ENCODE measurements at places on chromosomes 3 and 15.

DNA sequence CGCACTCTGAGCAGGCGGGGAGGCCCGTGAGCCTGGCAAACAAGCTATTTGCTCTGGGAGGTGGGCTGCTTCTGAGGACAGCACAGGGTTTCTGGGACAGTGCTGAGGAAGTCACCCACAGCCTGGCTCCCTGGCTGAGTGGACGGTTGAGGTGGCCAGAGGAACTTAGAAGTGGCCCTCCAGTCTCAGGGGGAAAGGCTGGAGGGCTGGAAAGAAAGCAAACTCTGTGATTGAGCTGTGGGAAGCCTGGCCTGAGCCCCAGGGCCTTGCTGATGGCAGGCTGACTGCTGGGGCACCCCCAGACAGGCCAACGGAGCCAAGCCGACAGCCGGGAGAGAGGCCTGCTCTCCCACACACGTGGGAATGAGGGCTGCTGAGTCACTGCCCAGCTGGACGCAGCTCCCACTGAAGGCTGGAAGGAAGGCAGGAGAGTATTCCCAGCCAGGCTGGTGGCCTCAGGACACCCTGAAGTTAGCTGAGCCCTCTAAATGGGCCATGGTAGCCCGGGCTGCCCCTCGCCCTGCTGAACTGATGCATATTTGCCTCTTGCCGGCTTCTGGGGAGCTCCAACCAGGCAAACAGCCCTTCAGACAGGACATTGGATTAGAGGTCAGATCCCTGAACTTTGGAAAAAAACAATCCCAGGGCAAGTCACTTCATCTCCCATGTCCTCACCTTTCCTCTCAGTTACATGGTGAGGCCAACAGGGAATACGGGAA is 98.0 kb upstream of the TLE3 start:
- DNase-seq: no peak

- DNase-seq: no peak
Measured at GRCh38 chr15:95624100-95624499, 706.4 kb upstream of the NR2F2 start.

DNA sequence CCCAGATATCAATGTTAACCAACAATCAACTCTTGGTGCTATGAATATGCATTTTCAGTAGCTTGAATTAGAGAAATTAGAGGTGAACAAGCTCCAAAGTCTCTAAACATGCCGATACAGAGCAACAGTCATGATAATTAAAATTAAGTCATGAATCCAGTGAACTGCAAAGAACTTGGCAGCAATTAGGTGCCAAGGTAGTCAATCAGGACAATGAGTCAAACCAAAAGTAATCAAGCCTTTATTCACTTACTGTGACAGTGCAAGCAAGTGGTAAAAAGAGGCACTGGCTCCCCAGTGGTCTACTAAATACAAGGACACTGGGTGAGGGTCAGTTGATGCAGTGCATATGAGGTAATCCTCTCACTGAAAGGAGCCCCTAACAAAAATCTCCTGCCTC is 1.8 kb downstream of the ZNF770 start:
- DNase-seq: no peak

DNA sequence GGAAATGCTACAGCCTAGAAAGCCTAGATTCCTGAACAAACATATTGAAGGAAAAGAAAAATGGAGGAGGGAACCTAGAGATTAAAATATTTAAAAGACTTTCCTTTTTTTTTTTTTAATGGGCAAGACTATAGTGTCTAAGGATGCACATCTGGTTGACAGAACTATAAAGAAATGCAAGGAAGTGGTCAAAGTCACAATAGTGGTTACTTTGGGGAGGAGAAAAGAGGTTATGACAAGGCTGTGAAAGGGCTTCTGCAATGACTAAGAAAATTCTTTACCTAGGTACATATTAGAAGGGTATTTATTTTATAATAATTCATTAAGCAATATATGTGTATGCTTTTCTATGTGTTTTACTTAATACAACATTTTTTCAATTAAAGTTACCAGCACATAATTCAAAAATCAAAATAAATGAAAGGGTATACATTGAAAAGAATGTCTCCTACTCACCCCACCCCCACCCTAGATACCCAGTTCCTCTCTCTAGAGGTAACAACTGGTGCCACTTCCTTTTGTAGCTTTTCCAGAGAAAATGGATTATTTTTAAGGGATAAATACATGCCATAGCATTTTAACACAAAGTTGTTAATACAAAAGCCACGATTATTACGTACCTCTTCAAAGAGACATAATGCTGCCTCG is 70.1 kb downstream of the HERC1 start:
- peak; percentile 39 for DNase-seq

DNA sequence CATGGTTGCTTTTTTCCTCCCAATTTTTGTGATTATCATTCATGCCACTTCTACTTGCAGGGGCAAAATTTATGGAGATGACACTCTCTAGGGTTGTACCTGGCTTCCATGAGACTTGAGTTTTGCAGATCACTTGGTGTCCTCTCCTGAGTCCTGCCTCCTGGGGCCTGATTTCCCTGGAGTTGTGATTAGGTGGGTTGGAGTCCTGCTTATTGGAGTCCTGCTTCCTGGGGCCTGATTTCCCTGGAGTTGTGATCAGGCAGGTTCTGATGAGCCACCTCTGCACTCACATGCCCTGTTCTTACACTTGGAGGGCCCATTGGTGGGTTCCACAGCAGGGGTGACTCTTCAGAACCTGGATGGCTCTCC is 102.0 kb downstream of the PDCD6IP start:
- no peak for DNase-seq

DNA sequence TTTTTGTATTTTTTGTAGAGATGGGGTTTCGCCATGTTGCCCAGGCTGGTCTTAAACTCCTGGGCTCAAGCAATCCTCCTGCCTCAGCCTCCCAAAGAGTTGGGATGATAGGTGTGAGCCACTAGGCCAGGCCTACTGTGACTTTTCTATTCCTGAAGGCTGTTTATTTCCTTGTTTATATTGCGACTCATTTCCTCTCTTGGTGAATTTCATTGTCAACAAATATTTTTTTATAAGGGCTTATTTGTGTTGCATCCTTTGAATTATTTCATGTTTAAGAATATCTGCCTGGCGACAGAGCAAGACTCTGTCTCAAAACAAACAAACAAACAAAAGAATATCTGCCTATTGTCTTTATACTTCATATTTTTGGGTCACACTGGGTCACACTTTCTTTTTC is 29.4 kb upstream of the MCCC1 start:
- no peak for DNase-seq

DNA sequence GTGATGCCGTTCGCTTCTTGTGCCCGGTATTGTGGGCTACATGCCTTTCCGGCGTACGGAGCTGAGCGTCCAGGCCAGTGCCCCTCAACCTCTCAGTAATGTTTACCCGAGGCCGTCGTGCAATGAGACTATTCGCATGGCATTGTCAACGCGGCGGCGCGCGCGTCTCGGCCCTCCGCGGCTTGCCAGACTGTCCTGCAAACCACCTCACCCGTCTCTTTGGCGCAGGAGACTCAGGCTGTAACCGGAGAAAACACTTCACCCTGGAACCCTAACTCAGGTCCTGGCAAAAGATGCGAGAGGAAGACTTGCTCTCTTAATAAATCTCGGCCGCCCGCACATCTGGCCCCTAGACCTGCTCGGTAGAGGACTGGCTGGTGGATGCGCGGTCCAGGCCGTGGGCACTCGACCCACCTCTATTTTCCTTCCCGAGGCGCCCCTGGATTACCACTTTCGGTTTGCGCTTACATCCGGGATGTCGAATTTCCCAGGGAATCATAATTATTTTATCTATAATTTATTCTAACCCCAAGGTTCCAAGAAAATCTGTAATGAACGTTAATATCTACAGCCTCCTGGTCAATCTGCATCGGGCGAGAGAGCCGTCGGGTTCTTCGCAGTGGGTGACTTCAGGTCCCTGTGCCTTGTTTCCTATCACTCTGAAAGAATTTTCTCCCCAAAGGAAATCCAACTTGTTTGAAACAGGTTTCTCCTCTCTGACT is 71.8 kb upstream of the POLG start:
- DNase-seq: no peak

DNA sequence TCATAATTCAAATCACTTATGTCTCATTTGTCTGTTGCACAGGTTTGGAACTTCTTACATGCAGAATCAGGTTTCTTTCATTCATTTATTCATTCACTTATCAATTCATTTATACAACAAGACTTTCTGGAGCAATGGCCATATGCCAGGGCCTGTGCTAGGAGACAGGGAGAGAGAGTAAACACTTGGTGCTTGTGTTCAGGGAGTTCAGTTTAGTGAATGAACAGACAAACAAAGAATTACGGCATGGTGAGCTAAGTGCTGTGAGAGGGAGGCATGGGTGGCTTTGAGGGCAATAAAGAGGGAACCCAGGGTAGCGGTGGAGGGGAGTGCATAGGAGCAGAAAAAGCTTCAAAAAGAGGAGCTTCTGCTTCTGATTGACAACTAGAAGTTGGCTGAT is 8.5 kb upstream of the IREB2 start:
- no peak for DNase-seq

DNA sequence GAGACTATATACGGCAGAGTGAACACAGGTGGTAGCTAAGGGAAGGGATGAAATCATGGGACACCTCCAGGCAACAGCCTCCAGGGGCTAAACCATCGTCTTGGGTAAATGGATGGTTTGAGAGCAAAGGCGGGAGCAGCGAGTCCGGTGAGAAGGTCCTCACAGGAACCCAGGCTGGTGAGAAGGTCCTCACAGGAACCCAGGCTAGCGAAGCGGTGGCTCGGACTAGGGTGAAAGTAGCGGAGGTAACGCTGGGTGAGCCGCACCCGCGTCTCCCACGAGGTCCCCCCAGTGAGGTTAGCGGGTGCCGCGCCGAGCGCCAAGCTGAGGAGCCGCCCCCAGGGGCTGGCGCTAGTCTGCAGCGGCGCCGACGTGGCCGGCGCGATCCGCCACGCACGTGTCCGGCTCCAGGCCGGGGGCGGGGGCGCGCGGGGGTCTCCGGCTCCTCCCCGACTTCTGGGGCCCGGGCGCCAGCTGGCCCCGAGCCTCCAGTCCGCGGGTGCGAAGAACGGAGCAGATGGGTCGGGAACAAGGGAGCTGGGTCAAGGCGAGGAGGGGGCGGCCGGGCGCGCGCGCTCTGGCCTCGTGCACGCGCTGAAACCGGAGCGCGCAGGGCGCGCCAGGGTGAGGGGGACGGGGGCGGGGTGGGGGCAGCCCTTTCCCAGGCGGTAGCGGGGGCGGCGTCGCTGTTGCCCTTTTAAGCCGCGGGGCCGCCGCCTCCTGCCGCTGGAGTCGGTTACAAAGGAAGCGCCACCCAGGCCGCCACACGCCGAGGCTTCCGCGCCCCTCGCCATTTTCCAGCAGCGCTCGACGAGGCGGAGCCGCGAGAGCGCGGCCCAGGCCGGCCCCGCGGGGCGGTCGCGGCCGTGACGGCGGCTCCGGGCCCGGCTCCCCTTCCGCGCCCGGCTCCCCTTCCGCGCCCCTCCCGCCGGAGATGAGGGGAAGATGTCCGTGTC is at the start of gene UBE2Q2:
Gene UBE2Q2, plus strand, starts transcription at position 726 of the 956 bp plus-strand sequence. Its CDS starts 220 bp downstream, at position 946.
- no peak for DNase-seq

DNA sequence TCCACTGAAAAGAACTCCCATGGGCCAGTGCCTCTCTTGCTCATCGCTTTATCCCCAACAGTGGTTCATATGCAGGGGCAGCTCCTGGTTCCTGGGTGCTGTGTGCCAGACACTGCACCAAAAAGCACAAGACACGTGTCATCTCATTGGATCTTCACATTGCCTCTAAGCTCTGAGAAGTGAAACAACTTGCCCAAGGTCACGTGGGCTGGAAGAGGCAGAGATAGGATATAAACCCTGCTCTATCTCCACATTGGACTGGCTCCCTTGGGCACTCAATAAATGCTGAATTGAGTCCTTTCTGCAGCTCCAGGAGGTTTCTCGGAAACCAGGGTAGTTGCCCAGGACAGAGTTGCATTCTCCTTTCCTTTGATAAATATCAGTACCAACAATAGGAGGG is 88.1 kb downstream of the SRGAP3 start:
- DNase-seq: no peak

DNA sequence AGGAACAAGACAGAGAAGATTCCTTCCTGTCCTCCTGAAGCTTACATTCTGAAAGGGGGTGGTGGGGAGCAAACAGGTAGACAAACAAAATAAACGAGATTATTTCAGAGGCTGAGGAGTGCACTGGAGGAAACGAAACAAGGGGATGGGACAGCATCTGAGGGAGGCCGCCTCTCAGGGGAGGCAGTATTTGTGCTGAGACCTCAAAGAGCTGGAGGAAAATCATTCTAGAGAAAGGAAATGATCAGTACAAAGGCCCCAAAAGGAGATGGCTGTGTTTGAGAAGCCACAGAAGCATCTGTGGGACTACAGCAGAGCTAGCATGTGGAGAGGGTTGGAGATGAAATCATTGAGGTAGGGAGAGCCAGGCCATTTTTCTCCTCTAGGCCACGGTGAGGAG is 55.1 kb downstream of the DCLK3 start:
- no peak for DNase-seq

DNA sequence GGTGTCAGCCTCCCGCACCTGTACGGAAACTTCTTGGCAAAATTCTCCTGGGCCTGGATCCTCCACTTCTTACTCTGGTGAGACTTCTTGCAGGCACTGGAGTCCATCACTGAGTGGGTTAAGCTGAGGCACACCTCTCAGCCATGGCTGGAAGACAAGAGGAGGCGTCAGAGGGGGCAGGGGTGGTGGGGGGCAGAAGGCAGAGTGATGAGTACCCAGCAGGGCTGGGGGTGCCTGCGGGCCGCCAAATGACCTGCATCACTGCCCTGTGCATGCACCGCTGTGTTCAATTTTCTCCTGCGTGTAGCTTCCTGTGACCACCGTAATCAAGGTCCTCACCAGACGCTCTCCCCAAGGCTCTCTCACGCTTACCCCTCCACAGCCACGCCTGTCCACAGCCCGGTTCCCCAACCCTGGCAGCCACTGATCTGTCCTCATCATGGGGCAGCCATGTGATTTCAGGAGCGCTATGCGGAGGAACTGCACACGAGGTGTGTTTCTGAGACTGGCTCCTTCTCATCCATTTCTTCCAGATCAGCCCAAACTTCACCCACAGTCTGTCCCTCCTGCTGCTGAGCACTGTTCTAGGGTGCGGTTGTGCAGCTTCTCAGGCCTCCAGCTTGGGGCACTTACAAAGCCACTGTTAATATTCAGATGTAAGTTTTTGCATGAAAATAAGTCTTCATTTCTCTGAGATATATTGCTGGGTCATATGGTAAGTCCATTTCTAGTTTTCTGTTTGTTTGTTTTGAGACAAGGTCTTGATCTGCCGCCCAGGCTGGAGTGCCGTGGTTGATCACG is 5.2 kb downstream of the C3orf22 start:
- DNase-seq: no peak

DNA sequence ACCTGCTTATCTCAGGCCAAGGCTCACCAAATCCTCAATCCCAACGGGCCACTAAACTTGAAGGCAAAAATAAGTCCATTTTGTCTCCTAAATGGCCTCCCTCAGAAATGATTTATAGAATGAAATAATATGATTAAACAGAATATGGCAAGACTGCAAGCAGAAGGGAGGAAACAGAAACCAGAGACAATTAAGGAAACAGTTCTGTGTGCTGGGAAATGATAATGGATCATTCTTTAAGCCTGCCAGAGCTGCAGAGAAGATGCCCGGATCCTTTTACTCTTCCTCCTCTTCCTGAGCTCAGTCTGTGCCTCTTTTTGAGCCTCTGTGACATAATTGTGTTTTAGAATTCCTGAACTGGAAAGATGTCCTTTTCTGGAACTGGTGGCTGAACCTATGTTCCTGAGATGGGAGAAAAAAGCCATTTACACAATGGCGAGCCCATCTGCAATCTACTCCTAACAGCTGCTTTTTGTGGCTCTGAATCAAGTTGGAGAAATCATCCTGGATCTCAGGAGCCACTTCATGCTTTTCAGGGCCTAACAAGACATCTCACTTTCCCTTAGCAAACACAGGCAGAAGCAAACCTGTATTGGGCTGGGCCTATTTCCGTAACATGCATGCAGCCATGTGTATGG is 2.8 kb upstream of the ABHD2 start:
- DNase-seq: no peak

- no peak for DNase-seq
Measured at GRCh38 chr3:189606774-189607173, 24.4 kb upstream of the TP63 start.
